Left renal cortex interstitium (tissue), 4 donors: ENCODE measurements at places on chromosomes 3 and 15. TPM values are rescaled to one million over a fixed set of nuclear protein-coding genes. Genes with fewer than 3 reads are reported as not detected.
A peak's percentile ranks its signal among the peaks of the same experiment; 100 is the strongest.

DNA sequence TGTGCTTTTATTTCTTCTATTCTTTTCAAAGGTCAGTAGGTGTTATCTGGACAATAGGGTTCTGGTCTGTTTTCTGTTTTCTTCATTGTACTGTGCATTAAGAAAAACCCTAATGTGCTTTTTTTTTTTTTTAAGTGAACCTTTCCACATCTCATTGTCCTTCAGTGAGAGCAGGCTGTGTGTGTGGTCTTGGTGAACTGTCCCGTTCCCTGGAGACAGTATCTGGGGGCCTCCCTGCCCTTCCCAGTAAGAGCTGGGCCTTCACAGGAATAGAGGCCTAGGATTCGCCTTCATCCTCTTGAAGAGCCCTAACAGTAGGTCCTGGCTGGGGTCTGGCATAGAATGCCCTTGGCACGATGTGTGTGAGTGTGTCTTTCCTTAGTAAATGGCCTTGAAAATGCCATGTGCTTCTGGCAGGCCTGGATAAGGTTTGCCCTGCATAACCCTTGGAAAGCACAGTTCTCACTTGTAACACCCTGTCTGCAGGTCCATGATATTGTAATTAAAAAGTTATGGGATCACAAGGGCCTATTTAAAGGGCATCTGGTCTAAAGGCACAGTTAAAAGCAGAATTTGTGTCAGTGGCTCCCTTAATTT is 81.2 kb downstream of the IGF1R start:
- no peak for DNase-seq

DNA sequence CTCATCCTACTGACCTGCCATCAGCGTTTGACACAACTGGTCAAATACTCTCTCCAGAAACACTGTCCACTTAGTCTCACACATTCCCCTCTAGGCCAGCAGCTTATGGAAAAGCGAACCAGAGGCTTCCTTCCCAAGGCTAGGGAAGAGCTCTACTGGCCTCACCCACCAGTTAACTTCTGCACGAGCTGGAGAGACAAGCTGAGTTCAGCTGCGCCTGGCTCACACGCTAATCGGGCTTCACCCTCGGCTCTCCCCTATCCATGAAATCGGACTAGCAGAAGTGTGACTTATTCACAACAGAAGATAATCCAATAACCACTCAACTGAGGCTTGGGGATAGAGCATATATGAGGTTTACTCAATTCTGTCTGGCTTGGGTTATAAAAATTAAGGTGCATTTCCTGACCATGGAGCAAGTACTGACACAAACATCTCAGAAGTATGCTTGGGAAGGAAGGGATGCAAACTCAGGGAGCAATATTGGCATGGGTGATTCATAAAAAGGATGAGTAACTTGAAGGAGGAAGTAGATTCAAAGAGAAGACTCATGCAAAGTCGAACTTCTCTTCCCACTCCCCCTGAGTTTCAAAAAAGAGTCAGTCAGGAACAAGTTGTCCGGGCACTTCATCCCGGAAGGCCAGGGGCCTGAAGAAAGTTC is 73.1 kb downstream of the XXYLT1 start:
- no peak for DNase-seq

DNA sequence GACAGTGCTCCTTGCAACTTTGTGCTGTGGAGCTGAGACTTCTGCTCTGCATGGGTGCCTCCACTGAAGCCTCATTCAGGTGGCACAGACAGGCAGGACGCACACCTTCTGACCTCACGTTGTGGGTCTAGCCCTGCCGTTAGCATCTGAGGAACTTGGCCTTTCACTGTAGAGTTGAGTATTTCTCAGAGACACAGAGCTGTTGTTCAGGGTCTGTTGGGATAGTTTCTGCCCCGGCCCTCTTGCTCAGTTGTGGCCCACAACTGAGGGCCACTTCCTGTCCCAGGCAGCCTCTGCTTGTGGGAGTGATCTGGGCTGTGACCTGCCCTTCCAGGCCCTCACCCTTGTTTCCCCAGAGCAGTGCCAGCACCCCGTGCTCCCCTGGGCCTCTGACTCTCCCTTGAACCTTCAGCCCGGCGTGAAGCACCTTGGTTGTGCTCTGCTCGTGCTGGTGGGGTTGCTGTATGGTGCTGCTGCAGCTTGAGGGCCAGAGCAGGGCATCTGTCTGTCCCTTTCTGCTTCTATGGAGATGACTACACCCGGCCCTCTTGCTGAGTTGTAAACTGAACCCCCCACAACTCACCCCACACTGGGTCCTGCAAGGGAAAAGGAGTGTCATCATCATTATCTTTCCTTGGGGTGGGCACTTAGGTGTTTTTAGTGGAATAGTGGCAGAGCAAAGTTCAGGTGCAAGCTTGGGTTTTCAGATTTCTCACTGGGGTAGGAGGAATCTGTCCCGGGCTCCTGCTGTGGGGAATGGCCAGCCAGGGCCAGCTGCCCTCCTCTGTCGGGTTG is 11.7 kb downstream of the BAHD1 start:
- DNase-seq, result no peak

DNA sequence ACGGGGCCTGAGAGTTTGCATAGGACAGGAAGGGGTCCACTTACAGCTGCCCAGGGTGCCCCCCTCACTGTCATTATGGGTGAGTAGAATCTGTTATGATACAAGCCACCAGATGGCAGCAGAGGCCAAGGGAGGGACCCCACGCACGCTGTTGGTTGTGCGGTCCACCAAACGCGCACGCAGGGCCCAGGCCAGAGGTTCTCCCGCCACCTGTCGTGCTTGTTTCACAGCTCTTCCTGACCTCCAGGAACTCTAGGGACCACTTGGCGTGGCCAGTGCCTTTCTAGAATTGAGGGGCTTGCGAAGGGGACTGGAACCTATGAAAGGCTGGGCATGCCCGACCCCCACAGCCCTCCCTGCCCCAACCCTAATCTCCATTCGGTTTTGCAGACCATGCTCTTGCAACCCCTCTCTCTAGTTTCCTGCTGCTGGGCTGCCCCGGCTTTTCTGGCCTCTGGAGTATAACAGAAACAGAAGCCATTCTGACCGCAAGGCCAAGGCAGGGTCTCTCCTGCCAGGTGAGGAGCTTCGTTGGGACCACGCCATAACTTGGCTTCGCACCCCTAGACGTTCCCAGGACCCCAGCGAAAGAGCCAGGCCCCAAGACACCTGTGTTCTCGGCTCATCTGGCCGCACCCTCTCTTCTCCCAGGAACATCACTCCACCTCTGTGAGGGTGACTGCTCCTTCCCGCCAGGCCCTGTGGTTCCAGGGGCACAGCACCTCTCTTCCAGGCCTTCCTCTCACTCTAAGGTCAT is 46.0 kb downstream of the ALDH1L1 start:
- peak; percentile 48 for DNase-seq

- no peak for DNase-seq
These were observed 281.2 kb upstream of the ALCAM start for GRCh38 chr3:105085506-105085905.

DNA sequence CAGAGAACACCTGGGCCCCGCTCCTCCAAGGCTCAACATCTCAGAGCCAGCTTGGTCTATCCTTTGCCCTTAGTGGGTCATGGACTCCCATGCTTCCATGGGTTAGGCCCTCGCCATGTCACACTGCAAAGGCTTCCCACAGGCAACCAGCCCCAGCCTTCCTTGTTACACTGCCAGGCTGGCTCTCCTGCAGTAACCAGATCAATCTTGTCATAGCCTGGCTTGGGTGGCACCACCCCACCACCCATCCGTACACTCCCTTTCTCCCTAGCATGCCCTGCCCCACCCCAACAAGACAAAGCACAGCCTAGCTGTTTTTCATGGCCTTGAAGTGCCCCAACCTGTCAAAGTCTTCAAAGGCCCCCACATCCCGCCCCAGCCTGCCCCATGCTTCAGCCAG is 30.5 kb downstream of the CA12 start:
- DNase-seq, result no peak

DNA sequence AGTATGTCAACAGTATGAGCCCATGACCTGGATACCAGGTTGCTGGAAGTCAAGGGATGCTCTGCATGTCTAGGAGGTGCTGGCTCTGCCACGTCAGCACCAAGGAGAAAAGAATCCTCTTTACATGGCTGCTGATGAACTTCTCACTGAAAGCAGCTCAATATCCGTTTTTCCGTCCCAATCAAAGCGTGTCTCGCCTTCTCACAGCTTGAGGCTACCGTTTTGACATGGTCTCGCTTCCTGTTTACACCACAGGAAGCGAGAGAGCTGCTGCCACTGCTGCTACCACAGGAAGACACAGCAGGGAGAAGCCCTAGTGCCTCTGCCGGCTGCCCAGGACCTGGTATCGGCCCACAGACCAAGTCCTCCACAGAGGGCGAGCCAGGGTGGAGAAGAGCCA is 27.3 kb downstream of the STARD5 start:
- no peak for DNase-seq

DNA sequence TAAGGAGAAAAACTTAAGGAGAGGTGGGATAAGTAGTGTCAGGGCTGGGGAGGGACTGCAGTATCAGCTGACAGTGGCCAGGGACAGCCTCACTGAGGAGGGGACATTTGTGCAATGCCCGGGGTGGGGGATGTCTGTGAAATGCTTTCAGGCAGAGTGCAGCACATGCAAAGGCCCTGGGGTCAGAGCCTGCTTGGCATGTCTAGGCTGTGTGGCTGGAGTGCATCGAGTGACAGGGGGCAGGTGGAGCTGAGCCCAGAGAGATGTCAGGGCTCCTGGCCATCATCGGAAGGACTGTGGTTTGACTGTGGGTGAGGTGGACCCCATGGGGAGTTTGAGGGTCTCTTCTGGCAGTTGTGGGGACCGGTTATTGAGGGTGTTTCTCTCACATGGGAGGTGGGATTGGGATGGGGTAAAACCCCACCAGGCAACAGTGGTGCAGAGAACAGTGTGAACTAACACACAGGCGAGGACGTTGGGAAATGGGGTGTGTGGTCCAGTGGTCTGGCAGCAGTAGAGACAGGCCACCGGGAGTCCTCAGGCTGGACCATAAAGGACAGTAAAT is 61.2 kb downstream of the FBLN2 start:
- no peak for DNase-seq

GRCh38 chr15:96171853-96172296 is 158.6 kb upstream of the NR2F2 start:
- DNase-seq, result no peak

- DNase-seq, result no peak
These were observed 522.0 kb downstream of the MFSD1 start for GRCh38 chr3:159323848-159324247.

- DNase-seq, result no peak
These were observed 7.6 kb downstream of the CPN2 start for GRCh38 chr3:194343561-194343893.

GRCh38 chr3:9244495-9245183 is 4.8 kb downstream of the SRGAP3 start:
- no peak for DNase-seq

DNA sequence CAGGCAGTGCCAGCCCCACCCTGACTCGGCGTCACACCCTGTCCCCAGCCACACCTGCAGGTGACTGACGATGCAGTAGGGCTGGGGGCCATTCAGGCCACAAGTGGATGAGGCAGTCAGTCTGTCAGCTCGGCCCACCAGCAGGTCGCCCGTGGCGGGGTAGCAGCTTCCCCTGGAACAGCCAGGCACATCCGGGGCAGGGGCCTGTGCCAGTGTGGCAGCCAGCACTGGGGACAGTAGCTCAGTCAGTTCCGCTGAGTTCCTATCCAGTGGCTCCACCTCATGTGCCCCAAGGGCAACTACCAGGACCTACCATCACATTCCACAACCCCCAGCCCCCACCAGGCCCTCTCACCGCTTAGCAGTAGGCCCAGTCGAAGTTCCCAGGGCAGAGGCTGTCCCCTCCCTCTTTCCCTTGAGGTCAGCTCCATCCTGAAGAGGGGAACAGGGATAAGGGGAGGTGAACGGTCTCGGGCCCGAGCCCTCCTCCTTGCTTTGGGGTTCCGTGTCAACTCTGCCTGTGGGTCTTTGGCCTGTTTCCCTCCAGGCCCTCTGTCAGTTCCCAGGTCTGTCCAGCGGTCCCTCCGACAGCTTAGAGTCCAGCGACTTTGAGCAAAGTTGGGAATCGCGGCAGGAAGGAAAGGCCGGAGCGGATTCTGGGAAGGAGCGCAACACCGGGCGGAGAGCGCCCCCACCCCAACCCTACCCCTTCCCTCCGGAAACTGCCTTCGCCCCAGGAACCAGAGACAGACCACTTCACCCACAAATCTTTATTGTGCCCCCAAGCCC is at the start of gene LAMB2:
LAMB2 (minus strand) TSS at position 614 of the 789 bp plus-strand sequence; CDS start at position 431, 183 bp downstream.
- DNase-seq, result peak; percentile 92

DNA sequence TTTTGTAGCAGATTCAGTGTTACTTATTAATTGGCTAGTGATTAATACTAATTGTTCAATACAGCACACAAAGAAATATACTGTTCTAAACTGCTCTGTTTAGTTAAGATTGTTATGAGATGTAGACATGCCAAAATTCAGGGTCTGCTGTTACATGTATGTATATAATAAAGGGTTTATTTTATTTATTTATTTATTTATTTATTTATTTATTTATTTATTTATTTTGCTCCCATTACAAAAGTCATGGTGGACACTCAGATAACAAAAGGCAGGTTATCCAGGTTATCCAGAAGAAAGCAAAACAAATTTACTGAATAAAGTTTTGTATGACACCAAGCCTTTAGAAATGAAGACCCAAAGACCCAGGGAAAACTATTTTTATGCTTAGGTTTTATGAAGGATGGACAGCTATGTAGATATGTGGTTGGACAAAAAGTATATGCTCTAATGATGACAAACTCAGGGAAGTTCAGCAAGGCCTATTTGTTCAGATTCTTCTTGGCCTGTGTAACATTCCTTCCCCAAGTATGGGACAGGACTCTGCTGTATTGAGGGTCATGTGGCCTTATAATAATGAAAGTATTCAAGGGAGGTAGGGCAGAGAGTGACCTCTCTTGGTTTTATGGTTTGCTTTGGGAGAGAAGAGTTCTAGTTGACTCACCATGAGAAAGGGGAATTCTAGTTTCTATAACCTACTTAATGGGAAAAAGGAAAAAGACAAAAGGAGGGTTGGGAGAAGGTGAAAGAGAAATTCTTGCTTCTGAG is 1056.8 kb downstream of the ROBO2 start:
- DNase-seq, result no peak

GRCh38 chr3:141795276-141795675 is 32.1 kb downstream of the GRK7 start:
- DNase-seq, result no peak

DNA sequence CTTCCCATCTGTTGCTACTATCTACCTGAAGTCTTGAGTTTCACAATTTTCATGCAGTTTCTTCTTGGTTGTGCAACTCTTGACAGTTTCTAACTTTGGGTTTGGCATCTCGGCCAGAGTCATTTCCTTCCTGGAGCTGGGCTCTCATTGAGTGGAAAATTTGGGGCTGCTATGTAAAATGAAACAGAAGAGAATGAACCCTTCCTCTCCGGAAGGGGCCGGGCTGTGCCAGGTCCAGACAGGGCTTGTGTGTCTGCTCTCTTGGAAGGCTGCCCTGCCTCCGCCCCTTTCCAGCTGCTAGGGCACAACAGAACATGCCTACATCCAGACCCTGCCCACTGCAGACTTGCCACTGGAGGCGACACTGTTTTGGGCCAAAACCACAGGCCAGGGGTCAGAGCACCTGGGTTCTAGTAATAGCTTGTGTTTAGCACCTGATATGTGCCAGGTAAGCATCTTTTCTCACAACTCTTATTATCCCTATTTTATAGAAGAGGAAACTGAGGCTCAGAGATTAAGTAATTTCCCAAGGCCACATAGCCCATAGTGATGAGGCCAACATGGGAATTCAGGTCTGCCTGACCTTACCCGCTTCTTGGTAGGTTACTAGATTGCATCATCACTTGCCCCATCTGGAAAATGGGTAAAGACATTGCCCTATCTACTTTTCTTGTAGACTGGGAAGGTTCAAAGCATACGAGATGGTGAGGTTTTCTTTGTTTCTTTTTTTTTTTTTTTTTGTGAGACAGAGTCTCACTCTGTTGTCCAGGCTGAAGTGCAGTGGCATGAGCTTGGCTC is 25.0 kb downstream of the IRAK2 start:
- DNase-seq, result no peak

The MITF gene
- 42.0 TPM for polyA plus RNA-seq

The VIPR1 gene
- 2.7 TPM for polyA plus RNA-seq

The TRH gene
- polyA plus RNA-seq, result 0.25 TPM

The REC114 gene
- not detected for polyA plus RNA-seq

The SLC12A8 gene
- 6.5 TPM for polyA plus RNA-seq

The CASR gene
- polyA plus RNA-seq, result 18.7 TPM
